ENCODE measurements at places on chromosomes 5 and 9.

DNA sequence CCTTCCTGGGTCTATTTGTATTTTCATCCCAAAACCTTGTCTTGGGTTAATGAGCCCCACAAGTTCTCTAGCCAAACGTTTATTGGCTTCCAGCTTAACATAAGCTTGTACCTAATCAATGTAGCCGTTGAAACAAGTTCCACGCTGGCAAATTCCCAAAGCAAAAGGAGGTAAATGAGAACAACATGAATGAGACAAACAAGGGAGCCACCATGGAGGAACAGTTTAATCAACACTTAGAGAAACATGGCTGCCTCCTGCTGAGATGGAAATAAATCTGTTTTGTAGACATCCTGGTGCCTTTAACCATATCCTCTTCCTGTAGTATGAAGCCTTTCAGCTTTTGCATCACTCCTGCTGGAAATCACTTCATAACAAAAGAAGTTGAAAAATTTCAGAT lies 166.6 kb upstream of the NFIB start:
- no peak for DNase-seq

GRCh38 chr5:151750121-151750520 lies 8.3 kb downstream of the ATOX1 start:
- DNase-seq = no peak

GRCh38 chr5:52725065-52725746 lies 62.5 kb upstream of the ITGA1 start:
- DNase-seq = peak; percentile 26

DNA sequence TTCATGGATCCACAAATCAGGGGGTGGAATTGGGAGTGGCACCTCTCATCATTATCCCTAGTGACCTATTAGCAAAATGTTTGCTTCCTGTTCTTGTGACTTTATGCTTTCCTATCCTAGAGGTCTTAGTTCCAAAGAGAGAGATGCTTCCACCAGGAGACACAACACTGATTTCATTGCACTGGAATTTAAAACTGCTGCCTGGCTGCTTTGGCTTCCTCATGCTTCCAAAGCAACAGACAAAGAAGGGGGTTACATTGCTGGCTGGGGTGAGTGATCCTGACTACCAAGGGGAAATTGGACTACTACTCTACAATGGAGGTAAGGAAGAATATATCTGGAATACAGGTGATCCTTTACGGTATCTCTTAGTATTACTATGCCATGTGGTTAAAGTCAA lies 69.2 kb upstream of the SH3GL2 start:
- no peak for DNase-seq

GRCh38 chr5:57594436-57594835 lies 111.8 kb upstream of the ACTBL2 start:
- no peak for DNase-seq

DNA sequence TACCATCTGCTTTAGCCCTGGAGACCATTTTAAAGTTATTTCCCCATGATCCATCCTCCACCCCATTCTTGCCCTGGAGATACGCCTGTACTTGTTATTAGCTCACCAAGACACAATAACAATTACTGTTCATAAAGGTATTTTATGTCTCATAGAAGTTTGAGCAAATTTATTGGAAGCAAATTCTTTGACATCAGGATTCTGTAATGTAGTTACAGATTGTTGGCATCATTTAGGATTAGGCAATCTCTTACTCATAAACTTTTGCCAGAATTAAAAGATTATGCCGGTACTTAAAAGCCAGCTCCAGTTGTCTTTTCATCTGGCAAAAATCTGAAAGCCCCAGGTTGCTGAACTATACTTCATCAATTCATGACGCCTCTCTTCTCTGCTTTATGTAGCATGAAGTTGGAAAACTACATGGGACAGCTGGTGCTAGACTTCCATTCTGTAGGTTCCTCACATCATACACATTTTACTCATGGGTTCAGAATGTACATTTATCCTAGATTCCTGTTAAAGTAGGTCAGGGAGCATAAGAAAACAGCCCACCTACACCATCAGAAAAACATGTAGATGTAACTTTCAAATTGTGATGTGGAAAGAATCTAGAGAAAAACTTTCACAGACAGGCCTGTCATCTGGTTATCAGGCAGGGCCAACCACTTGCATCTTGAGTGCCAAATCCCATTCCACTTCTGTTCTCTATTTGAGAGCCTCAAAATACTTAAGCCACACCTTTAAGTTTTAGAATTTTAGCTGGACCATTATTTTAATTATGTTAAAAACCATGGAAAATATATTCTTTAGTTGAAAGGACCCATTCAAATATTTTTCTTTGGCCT lies 14.0 kb downstream of the ATP10B start:
- no peak for DNase-seq

DNA sequence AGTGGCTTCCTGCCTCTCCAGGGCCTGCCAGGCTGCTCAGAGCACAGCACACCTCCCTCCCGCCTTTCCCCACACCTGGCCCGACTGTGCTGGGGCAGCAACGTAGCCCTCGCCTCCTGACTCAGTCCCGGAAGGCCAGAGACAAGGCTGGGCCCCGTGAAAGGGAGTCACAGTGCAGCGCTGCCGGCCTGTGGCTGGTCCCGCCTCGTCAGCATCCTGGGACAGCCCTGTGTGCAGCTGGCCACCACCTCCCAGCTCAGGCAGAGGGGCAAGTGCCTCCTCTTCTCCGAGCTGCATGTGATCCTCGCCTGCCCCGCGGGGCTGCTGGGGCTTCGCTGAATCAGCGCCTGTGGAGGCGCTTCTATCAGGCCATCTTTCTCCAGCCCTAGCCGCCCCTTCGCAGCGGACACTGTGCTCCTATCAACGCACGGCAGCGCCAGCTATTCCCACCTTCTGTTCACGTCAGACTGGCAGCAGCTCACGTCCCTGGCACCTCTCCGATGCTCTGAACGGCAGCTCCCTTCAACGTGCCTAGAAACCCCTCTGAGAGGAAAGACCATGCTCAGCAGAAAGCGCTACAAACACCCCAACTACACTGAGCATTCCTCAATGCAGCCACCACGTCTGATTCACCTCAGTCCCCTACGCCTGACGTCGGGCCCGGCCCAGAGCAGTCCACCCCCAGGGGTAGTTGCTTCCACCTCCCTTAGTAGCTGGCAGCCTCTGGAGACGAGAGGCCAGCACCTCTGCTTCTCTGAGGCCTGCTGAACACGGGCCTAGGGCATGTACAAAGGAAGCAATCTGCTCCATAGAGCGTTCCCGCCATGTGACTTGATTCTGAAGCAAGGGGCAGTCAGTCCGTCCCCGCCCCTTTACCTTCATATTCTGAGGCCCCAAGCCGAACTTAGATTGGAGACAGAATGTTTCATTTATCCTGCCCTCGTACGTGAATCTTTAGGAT lies 78.8 kb downstream of the GPR21 start:
- no peak for DNase-seq

GRCh38 chr9:138047469-138048040 lies 170.0 kb downstream of the CACNA1B start:
- DNase-seq = no peak

DNA sequence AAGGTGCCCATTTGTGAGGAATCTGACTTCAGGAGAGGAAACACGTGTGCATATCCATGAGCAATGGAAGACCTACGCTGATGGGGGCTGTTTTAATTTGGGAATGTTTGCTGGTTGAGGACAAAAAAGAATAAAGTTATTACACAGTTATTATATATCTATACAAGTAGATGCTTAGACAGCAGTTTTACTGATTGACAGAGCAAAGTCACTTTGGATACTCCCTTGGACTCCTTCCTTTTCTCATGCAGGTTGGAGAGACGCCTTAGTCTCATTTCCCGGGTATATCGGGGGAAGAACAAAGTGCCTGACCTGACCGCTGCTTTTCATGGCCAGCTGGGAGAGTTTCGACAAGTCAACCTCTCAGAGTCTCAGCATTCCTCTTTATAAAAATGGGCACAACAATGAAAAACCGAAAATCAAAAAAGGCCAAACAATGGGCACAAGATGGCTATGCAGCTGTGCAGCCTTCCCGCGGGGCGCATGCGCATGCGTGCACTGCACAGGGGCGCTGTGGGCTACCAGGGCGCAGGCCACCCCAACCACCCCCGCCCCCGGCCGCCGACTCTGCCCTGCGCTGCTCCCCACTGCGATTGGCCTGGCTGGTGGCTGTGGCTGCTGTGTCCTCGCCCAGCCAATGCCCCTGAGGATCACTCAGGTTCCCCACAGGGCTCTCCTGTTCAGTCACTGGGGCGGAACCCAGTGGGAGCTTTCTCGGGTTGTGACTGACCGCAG lies 18.1 kb downstream of the NFIL3 start:
- DNase-seq = no peak

GRCh38 chr5:135193213-135194125 lies 159.4 kb upstream of the PITX1 start:
- DNase-seq = no peak

DNA sequence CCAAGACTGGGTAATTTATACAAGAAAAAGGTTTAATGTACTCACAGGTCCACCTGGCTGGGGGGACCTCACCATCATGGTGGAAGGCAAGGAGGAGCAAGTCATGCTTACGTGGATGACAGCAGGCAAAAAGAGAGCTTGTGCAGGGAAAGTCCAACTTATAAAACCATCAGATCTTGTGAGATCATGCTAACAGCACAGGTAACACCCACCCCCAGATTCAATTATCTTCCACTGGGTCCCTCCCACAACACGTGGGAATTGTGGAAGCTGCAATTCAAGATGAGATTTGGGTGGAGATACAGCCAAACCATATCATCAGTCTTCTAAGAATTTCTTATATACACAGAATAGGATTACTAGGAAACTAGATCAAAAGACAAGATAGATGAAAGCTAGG lies 555.6 kb downstream of the PRR16 start:
- DNase-seq = no peak

GRCh38 chr5:1824903-1825841 lies 24.0 kb downstream of the NDUFS6 start:
- DNase-seq = no peak

DNA sequence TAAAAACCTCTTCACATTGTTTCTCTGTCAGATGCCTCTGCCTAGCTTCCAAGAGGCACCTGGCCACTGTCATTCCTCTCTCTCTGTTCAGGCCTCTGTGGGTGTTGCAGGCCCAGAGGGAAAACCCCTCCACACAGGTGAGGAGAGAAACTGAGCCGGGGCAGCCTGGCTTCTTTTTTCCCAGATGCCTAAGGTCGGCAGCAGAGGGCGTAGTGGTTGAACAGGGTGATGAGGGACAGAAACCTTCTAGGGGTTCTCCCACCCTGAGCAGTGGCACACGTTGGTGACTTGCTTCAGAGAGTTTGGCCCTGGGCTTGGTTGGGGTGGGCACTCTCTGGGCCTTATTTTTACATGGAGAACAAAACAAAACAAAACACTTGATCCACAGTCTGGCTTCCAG lies 12.2 kb downstream of the IL9 start:
- no peak for DNase-seq

- no peak for DNase-seq
These were observed 3.6 kb downstream of the LURAP1L start for GRCh38 chr9:12778389-12778788.

- DNase-seq = no peak
These were observed 47.4 kb upstream of the OLFM1 start for GRCh38 chr9:135039916-135040645.

- no peak for DNase-seq
These were observed 177.4 kb downstream of the ELAVL2 start for GRCh38 chr9:23648651-23649050.

- no peak for DNase-seq
These were observed 631 bp upstream of the RCL1 start for GRCh38 chr9:4792054-4792571.

- no peak for DNase-seq
These were observed 13.6 kb downstream of the GLRA1 start for GRCh38 chr5:151911011-151911410.

- DNase-seq = no peak
These were observed 25.7 kb downstream of the NCS1 start for GRCh38 chr9:130197888-130198287.

DNA sequence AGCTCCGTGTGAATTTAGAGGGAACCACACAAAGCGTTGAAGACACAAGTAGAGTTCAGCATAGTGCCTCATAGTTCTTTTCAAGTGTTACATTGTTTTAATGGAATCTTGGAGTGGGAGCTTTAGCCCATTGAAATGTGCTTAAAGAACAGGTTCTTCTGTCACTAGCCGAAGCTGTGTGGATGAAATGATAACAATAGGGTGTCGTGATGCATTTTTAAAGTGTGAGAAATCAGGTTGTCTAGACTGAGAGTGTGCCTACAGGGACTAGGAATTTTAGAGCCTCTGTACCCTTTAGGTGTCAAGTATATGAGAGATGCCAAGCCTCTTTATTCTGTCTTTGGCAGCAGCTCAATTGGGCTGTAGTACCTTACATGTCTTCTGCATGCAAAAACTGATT lies 83.0 kb downstream of the NDUFS4 start:
- no peak for DNase-seq

- no peak for DNase-seq
These were observed 22.4 kb upstream of the RASGRF2 start for GRCh38 chr5:80937584-80938356.

DNA sequence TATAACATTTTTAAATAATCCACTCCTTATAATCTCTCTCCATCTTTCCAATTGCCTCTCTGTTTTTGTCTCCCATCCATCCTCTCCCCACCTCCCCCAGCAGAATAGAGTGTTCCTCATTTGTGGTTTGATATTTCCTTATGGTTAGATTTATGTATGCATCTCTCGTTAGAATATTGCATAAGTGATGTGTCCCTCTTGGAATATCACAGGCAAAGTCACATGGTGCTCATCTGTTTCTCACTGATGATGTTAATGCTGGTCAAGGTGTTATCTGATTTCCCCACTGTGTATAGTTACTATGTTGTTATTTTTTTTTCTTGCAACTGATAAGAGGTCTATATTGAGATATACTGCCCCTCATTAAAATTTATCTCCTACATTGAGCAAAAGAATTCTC lies 3.1 kb upstream of the LRRC70 start:
- no peak for DNase-seq

GRCh38 chr5:125575171-125575890 lies 828.9 kb upstream of the ZNF608 start:
- DNase-seq = no peak

- no peak for DNase-seq
These were observed 309.1 kb upstream of the GRIN3A start for GRCh38 chr9:102047549-102047948.

- DNase-seq = no peak
These were observed 4.0 kb upstream of the CLIC3 start for GRCh38 chr9:137000177-137000930.

DNA sequence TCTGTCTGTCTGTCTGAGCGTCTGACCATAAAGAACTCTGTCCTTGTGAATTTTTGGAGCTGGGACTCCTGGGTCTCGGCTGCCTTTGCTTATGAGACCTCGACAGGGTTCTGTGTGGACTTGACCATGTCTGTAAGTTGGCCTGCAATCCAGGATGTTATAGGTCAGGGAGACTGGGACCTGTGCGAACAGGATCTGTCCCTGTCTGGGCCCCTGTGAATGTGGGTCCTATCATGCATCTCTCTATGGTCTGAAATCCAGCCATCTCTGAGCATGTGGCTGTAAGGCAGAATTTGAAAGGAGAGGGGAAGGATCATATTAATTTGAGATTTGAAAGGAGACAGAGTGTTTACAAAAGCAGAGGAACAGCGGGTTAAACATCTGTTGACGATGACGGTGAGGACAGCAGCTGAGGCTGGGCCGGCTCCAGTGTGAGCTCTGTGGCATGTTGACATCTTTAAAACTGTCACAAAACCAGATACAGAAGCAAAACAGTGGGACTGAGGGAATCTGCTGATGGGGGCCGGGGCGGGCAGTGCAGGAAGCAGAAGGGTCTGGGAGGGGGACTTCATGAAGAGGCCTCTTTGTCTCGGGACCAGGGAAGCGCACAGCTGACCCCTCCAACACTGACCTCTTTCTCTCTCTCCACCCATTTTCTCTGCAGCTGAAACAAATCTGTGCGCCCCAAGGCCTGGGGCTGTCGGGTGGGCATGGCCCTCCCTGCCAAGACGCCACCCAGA lies 19.1 kb upstream of the MVB12B start:
- no peak for DNase-seq

GRCh38 chr9:7592321-7593316 lies 207.0 kb downstream of the DMAC1 start:
- no peak for DNase-seq

Measured in SW 1271 (cell line).